ENCODE measurements at places on chromosomes 5 and 9.

DNA sequence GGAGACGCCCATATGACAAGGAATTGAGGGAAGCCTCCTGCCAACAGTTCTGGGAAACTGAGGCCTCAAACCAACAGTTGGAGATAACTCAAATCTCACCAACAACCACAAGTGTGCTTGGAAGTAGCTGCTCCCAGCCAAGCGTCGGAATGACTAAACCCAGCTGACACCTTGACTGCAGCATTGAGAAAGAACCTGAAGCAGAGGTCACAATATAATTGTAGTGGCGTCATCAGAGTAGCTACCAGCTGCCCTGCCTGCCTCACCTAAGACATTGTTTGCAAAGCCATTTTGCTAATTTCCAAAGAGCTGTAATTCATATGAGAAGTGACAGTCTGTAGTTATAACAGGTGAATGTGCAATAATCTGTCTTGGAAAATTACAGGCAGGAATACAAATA is 40.8 kb upstream of the ANKRD31 start:
- DNase-seq: no peak

DNA sequence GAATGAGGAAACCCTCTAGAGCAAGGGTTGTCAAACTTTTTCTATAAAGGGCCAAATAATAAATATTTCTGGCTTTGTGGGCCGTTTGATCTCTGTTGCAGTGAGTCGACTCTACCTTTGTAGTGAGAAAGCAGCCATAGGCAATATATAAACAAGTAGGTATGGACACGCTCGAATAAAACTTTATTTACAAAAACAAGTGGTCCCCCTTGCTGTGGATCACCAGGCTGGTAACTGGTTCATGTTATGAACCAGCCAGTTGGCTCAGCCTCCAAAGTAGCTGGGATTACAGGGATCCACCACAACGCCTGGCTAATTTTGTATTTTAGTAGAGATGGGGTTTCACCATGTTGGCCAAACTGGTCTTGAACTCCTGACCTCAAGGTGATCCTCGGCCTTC is 118.5 kb downstream of the GPBP1 start:
- no peak for DNase-seq

GRCh38 chr5:120158211-120158610 is 305.9 kb upstream of the PRR16 start:
- DNase-seq: no peak

DNA sequence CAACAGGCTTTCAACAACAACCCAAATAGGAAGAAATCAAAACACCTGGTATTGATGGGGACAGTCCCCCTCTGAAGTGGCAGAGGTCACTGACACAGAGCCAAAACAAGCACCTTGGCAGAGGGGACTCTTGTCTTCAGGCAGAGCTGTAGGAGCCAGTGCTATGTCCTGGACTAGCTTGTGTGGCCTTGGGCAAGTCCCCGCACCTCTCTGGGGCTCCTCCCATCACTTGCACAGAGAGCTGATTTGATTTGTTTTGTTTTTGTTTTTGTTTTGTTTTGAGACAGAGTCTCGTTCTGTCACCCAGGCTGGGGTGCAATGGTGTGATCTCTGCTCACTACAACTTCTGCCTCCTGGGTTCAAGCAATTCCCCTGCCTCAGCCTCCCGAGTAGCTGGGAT is 100.8 kb downstream of the C9orf50 start:
- no peak for DNase-seq

GRCh38 chr9:83153030-83153429 is 90.1 kb upstream of the RASEF start:
- no peak for DNase-seq

- DNase-seq: peak; percentile 97
Observed at GRCh38 chr5:149551227-149552037, at the start of gene CSNK1A1. Gene CSNK1A1 (minus strand): TSS chr5:149551439. CDS start chr5:149550964, 475 bp downstream.

- DNase-seq: no peak
Observed at GRCh38 chr9:31700252-31701045, 684.0 kb upstream of the ACO1 start.

GRCh38 chr5:84091127-84091799 is 293.4 kb downstream of the EDIL3 start:
- DNase-seq: no peak

DNA sequence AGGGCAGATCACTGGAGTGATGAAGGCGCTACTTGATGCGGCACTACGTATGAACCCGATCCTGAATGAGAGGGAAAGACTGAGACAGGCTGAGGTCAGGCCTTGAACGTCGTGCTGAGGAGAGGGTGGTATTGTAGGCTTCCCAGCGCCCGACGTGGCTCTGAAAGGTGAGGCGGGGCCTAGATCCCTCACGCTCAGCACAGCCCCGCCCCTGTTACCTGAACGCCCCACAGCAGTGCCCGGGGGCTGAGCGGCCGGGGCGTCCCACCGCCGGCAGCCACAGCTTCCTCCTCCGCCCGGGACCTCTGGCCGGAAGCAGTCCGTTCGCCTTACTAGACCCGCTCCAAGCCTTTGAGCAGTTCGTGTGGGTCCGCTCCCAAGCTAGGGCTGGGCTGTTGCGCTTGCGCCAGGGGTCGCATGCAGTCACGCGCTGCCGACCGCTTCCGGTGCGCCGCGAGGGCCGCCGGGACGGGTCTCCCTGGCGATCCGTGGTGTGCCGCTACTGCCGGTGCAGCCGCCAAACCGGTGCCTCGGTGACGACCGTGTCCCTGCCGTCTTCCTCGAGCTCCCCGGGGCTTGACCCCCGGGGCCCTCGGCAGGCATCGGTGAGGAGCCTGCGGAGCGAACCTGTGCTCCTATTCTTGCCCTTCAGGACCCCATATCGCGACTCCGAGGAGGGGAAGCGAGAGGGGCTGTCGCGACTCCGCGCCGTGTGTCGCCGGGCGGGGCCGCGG is at the start of the genes HMGXB3 and TIGD6:
HMGXB3 (plus strand) TSS at position 484 of the 734 bp plus-strand sequence. CDS start 4,114 bp downstream, outside the sequence.
TIGD6 (minus strand) TSS at position 399 of the 734 bp plus-strand sequence. CDS start 4,306 bp downstream, outside the sequence.
- DNase-seq: peak; percentile 66

DNA sequence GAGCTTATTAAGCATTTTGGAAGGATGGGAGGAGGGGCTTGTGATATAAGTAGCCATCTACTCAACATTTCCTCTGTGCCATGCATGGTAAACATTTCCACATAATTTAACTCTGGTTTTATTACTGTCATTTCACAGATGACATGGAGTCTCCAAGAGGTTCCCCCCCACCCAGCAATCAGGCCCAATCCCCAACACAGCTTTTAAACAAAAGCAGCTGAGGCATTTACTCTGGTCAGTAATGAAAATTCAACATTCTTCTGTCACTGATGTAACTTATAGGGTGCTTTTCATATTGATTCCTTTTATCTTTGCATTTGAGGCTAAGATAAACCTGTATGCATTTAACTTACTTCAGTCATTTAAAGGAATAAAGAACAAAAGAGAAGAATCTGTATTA is 128.1 kb downstream of the COL23A1 start:
- no peak for DNase-seq

All from stimulated activated CD8-positive, alpha-beta memory T cell treated with anti-CD3 and anti-CD28 coated beads, Interleukin-2, amount 100 ng/mL, for 1 hour (primary cell).